Prostate gland (tissue), 2 donors: ENCODE measurements at places on chromosomes 4 and X.

DNA sequence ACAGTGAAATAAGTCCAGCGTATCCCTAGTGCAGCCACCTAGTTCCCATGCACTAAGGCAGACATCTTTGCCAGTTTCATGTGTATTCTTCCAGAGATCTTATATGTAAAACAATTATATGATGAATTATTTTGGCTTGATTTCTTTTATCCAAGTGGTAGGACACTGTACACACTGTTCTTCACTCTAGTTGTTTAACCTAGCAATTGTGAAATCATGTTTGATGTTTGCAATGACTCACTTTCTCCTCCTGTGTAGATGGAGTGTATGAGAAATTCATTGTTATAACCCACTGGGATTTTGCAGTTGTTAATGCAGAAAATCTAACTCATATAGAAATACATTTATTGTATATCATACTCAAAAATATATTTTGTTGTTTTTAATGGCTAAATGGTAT is 17.5 kb upstream of the TBC1D1 start:
- peak; percentile 21 for DNase-seq

DNA sequence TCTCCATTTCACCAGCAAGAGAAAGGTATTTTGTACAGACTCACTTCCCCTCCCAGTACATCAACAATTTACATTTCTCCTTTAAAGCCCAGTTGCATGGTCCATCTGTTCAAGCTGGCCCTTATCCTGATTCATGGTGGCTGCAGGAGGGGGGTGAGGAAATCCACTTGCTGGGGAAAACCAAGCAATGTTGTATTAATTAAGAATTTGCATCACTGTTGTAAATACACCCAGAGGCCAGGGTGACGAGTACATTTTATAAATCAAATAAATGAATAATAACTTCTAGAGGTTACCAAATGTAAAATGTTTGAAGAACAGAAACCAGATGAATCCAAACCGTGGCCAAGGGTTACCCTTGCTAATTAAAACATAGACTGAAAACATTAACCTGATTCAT is 395.9 kb upstream of the INTU start:
- DNase-seq, result no peak

- DNase-seq, result peak; percentile 69
These were observed 45.7 kb downstream of the PRPS1 start for GRCh38 chrX:107673933-107674479.

GRCh38 chrX:135112096-135112729 is 8.1 kb downstream of the ETDB start:
- DNase-seq, result no peak

DNA sequence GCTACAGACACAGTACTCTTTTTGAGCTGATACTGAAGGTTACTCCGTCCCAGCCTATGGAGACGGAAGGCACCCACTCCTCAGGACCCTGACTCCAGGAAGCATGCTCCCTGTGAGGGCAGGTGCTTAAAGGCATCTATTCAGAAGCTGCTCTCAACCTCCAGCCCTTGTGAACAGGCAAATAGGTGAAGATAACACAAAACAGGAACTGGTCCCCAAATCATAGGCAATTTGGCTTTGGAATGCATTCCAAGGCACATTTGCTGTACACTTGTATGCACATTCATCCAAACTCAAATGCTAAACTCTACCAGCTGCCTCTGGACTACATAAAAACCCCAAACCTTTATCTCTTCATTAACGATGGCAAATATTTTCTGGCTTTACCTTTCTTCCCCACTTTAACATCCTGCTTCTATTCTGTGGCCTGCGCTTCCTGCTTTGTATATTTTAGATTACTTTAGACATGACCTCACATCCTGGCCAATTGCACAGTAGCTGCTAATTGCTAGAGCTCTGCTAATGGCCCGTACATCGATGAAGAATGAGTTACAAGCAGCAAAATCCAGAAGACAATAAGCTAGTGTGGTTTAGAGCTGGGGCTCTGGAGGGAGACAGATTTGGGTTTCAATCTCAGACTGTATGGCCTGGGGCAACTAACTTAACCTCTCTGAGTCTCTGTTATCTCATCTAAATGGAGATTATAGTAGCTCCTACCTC is 3.2 kb downstream of the SEL1L3 start:
- DNase-seq, result no peak

DNA sequence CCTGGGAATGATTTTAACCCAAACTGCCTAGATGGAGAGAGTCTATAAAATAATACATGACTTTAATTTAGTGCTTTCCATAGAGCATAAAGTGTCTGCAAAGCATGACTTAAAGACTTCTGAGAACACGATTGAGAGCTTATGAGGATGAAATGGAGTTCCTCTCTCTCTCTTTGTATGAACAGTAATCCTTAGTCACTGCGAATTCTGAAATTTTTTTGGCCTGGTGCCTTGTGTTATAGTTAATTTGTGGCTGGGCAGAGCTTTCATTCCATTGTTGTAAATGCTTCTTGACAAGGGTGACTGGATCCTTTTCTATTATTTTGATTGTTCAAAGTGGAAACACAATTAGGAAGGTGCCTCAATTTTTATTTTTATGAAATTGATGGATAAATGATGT is 179.5 kb downstream of the CEP135 start:
- DNase-seq, result no peak

DNA sequence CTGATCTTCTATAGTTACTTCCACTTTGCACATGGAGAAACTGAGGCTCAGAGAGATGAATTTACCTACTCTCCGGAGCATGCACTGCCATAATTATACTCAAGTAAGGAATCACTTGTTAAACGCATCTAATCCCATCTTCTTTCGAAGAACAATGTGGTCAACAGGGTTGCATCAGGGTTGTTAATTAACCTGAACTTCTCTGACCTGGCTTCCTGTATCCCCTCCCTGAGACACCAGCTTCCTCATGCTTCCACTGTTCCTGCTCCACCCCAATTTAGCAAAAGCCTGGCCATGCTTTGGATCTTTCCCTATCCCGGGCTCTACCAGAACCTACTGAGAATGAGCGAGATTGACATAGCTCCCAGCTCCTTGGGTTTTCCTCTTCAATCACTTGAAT is 136.7 kb downstream of the SMIM20 start:
- DNase-seq, result no peak
